Stimulated activated naive B cell treated with anti-CD40 and anti-IgM and Interleukin-4, amounts not matched to agents 10 μg/mL and 1 μg/mL and 100 μg/mL, for 72 hours (primary cell): ENCODE measurements at places on chromosomes 12 and 14.

DNA sequence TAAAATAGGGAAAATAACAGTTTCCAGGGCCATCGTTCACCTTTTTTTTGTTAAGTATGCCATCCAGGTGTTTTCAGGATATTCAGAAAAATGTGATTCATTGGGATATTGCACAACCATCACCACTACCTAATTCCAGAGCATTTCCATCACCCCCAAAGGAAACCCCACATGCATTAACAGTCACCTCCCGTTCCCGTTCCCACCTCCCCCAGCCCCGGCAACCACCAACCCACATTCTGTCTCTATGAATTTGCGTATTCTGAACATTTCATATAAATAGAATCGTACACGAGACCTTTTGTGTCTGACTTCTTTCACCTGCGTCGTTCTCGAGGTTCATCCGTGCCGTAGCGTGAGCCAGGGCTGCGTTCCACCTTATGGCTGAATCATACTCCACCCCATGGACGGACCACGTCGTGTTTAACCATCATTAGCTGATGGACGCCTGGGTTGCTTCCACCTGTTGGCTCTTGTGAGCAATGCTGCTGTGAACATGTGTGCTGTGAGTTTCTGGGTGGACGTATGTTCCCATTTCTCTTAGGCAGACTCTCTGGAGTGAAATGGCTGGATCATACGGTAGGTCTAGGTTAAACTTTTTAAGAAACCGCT, 51.0 kb upstream of the NCOR2 start:
- DNase-seq: no peak

DNA sequence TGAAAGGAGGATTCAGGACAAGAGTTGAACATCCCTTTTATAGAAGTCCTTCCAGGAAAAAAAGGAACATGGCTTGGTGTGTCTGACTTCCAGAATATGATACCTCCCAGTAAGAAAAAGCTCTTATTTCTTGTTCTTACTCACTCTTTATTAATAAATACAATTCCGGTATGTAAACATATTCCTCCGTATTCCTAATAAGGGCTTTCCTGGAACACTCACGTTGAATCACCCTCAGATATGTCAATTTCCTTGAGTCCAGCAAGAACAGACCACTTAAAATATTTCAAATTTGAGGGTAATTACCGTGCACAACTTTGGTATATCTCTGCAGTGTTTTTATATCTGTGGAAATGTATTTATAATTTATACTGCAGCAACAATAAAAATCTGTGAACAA, 385.6 kb downstream of the SYT1 start:
- no peak for DNase-seq

GRCh38 chr14:33929799-33930408, 21.0 kb downstream of the EGLN3 start:
- no peak for DNase-seq

- no peak for DNase-seq
Measured at GRCh38 chr12:131112700-131113290, 159.1 kb downstream of the ADGRD1 start.

DNA sequence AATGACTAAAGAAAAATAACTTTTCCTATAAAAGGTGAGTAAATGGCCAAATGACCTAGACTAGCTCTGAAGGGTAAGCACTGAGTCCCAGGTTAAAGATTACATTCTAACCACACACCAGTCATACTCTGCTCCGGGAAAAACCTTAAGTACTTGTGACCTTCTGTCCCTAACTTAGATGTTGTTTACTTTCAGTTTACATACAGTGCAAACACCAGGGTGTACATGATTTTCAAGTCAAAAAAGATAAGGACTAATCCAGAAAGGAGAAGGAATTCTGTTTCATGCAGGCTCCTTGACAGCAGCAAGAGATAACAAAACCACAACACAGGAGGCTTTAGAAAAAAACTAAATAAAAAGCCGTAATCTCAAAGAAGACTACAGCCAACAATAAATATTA, 174.2 kb downstream of the PPM1H start:
- DNase-seq: no peak

GRCh38 chr12:62332598-62332997, 72.4 kb downstream of the USP15 start:
- DNase-seq: no peak

DNA sequence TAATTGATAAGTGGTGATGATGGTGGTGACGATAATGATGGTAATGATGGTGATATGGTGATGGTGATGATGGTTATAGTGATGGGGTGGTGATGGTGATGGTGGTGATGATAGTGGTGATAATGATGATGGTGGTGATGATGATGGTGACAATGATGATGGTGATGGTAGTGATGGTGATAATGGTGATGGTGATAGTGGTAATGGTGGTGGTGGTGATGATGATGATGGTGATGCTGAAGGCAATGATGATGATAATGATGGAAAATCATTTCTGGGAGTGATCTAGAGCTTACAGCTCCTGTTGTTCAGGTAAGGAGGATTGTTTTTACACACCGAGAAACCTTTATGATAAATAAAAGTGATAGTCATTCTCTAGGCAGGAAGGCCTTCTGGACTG, 33.9 kb downstream of the CCDC63 start:
- DNase-seq: no peak

GRCh38 chr14:90721619-90722305, 94.5 kb downstream of the TTC7B start:
- DNase-seq: no peak

- no peak for DNase-seq
Measured at GRCh38 chr12:99087278-99087677, 442.2 kb downstream of the APAF1 start.

DNA sequence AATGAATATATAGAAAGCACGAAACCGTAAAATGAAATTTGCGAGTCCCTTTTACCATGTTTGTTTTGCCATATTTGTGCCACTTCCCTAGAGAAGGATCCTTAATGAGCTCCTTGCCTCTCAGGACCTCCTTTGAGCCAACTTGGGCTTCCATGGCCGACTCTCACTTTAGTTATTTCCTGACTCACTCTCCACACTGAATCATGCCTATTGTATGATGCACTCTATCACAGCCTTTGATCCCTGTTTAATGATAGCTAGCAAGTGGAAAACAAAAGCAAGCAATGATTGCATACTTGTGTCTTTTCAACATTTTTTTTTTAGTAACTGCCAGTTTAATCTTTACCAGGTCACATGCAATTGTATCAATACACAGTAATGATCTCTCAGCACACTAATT, 153.2 kb downstream of the CCER1 start:
- no peak for DNase-seq

GRCh38 chr12:29517264-29517663, 19.8 kb upstream of the OVCH1 start:
- no peak for DNase-seq

GRCh38 chr14:100981809-100982208, 78.3 kb upstream of the RTL1 start:
- DNase-seq: no peak

GRCh38 chr12:94707036-94707435, 56.7 kb upstream of the TMCC3 start:
- no peak for DNase-seq

DNA sequence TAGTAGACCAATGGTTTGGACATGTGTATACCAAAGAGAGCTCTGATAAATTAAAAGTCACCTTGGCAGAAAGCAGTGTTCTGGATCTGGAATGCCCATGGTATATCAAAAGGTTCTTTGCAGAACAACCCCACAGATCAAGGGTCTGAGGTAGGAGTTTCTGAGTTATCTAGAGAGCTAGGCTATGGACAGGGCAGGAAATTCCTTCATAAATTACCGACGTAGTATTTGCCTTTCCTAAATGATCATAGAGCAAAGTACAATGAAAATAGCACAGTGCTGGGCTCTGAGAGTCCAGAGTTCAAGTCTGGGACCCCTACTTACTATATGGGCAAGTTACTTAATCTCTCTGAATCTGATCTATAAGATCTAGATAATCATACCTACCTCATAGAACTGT, 35.3 kb upstream of the PELI2 start:
- no peak for DNase-seq

- no peak for DNase-seq
Measured at GRCh38 chr12:132633398-132633797, 14.8 kb downstream of the P2RX2 start.

GRCh38 chr14:24425704-24426103, 3.8 kb downstream of the CBLN3 start:
- DNase-seq: no peak

- DNase-seq: no peak
Measured at GRCh38 chr12:28535216-28535615, 345.0 kb downstream of the CCDC91 start.

DNA sequence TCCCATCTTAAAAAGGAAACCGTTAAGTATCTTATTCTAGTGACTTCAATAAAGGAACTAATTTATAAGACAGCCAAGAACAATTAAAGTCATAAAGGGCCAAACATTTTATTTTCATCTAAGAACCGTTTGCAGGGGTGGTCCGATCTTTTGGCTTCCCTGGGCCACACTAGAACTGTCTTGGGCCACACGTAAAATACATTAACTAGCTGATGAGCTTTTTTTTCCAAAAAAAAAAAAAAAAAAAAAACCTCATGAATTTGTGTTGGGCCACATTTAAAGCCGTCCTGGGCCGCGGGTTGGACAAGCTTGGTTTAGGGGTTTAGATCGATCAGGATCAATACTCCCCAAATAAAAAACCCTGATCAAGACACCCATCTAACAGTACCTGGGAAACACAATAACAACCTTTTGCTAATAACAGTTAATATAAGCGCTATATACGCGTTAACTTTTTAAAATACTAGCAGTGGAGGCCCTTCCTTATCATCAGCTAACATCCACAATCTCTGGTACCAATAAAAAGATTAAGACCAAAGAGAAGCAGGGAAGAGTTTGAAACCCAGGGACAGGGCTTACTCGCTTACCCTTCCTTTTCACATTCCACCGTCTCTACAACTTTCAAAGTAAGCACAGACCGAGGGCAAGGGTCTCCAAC, 1.1 kb downstream of the NAP1L1 start:
- DNase-seq: no peak

DNA sequence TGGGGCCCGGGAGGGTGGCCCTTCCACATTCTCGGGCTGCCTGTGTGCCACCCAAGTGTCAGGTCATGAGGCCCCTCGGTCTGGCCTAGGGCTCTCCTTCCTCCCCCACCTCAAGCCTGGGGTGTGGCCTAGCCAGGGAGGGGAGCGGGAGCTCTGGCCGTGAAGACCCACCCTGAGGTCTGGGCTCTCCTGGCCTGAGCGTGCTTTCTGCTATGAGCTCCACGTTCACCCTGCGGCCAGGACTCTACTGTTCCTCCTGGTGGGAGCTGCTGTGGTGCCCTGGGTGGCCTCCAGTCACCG, 12.0 kb downstream of the PACS2 start:
- DNase-seq: no peak

- DNase-seq: no peak
Measured at GRCh38 chr14:76870166-76870565, 44.0 kb downstream of the LRRC74A start.

DNA sequence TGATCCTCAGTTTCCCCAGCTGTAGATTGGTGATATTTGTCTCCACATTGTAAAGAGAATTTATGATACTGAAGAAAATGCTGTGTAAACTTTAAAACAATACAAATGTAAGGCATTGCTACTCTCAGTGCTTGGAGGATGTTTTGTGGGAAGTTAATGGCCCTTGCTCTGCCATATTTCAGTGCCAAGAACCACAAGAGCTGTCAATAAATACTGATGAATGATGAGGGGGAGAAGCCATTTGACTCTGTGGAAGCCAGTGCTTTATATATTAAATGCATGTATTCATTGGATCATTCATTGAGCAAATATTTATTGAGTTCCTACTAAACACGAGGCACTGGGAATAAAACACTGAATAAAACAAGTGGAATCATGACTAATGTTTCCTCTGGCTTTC, 30.8 kb downstream of the CACNA1C start:
- no peak for DNase-seq

DNA sequence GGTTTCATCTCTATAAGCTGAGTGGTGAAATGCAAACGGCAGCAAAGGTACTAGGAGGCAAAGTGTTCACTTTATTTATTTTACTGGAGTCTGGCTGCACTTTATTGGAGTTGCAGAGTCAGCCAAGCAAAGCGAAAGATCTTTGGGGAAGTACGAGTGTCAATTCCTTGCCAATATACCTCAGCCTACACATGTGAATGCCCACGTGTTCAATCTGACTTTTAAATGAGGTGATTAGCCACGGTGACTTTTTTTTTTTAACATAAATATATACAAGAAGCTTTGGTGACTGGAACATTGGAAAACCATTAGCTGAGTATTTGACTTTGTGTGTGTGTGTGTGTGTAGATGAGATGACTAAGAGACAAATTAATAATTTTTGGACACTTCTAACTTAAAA, 178.8 kb downstream of the NTS start:
- DNase-seq: no peak

DNA sequence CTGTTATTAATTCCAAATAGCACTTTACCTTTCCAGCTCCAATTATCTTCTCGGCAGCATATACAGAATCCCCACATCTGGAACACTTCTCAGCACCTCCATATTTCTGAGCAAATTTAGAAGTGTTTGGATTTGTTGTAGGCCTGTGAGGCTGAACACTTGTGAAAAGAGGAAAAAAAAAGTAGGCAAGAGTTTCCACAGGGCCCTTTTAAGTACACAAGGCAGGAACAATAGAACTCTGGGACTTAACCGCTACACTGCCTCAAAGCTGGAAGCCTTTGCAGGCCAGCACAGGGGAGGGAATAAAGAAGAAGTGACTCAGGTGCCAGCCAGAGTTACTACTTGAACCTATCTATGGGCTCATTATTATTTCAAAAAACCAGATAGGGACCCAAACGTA, 18.6 kb downstream of the CSRP2 start:
- no peak for DNase-seq

DNA sequence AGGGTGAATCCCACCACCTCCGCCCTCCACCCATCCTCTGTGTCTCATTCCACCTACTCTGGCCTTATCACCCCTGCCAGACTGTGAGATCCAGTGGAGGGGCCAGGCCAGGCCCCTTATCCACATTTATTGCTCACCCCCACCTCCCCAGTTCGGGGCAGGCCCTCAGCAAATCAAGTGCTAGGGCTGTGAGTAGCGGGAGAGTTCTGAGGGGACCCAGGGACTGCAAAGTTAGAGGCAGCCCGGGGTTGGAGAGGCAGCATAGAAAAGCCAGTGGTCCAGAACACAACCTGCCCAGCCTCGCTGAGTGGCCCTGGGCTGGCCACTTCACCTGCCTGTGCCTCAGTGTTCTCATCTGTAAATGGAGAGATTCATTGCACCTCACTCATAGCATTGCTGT, 27.2 kb upstream of the ACTN1 start:
- DNase-seq: no peak

GRCh38 chr12:5656836-5657235, 224.9 kb downstream of the NTF3 start:
- DNase-seq: no peak

DNA sequence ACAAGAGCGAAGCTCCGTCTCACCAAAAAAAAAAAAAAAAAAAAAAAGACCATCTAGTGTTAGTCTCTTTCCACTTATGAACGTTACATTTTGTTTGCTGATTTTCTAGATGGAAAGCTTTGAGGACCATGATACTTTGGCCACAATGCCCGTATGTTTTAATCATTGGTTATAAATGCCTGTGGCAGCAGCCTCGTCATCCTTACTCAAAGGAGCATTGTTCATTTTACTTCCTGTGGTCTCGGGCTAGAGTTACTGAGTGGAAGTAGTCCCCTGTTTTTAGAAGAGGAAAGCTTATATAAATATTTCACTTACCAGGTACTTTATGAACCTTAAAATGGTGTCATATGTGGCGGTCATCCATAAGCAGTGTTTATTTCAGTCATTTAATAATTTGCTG, 359.9 kb downstream of the AEBP2 start:
- no peak for DNase-seq
